ENCODE measurements at places on chromosomes 11 and 22.

DNA sequence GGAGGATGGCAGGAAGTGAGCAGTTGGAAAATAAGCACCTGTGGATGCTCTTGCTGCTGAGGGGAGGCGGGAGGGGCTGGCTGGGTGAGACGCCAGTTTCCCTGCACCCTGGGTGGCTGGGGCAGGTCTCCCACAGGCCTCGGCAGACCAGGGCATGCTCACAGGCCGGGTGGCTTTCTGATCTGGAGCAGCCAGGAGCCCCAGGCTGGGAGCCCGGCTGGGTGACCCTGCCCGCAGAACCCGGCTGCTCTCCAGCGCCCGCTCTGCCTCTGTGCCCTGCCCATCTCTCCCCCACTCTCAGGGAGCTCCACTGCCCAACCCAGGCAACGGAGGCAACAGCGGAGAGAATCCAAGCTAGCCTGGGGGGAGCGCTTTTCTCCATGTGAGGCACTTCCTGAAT, 24.6 kb downstream of the DCPS start:
- peak; percentile 41 for DNase-seq

DNA sequence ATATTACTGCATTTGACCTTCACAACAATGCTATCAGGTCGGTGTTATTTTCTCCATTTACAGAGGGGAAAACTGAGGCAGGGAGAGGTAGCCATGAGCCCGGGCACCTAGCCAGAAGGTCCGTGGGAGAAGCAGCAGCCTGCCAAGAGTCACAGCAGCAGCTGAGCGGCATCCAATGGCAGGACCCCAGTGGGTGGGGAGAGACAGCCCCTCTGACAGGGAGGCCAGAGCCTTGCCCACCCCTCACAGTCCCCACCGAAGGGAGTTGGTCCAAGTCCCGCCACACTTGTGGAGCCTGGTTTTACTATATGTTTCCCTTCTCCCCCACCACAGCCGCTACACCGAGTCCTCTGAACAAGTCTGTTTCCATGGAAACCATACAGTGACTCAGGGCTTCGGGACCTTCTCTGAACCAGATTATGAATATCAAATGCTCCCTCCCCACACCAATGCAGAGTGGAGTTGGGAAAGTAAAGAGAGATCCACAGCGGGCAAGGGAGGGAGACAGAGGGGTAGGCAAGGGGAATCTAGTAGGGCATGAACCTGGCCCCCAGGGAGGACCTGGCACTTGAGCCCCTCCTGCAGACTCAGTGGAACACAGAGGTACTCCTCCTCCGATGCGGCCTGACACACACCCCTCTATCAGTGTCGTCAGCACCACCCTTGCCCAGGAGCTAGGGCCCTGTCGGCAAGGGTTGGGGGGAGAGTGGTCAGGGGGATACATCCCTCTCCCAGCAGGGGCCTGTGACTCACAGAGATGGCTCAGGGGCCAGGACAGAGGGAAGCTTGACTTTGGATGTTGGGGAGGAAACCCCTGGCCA, 2.5 kb downstream of the CHST1 start:
- peak; percentile 74 for DNase-seq

DNA sequence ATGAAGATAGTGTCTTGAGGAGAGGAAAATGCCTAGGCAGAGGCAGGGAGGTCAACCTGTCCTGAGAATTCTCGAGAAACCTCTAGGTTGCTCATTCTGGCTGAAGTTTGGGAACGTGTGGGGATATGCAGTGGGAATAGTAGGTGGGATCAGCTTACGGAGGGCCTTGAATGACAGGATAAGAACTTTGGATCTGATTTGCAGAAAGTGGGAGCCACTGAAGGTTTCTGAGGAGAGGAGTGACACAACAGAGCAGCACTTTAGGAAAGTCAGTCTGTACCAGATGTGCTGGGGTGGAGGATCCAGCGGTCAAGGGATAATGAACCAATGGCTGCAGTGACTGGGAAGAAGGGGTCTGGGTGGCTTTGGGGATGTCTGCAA, 2.4 kb downstream of the CD82 start:
- DNase-seq, result no peak

DNA sequence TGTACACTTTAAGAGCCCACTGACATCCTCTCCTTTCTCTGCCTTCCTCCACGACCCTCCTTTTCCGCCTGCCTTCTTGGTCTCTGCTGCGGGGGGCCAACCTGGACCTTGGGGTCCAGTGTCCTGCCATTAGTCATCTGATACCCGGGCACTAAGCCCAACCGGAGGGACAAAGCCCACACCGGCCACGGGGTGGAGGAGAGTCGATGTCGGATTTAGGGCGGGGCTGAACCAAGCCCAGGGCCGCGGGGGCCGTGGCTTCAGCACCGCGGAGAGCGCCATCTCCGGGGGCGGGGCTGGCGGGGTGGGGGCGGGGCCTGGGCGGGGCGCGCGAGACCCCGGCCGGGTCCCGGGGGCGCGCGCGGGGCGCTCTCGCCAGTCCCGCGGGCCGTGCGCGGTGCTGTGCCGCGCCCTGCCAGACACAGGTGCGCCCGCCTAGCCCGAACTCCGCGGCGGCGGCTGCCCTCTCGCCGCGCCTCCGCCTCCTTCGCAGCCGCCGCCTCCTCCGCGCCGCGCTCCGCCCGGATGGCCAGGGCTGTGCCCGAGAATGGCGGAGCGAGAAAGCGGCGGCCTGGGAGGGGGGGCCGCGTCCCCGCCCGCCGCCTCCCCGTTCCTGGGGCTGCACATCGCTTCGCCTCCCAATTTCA, at the start of gene MAPK8IP1:
Gene MAPK8IP1 (plus strand): TSS at position 378 of the 647 bp plus-strand sequence. CDS start 170 bp downstream, at position 548.
- DNase-seq, result peak; percentile 88

DNA sequence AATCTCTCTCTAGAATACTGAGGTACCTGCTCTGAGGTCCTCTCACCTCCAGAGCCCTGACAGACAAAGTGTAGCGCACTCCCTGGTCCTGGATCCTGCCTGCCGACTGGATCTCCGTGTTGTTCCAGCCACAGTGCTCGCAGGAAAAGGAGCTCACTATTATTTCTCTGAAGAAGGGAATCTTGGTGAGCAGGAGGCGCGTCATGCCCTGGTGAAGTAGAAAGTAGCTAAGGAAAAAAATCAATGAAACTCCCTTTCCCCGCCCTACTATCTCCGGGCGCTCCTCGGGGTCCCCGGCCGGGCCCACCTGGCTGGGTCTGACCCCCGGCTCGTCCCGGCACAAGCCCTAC, 412 bp downstream of the ZPR1 start:
- no peak for DNase-seq

DNA sequence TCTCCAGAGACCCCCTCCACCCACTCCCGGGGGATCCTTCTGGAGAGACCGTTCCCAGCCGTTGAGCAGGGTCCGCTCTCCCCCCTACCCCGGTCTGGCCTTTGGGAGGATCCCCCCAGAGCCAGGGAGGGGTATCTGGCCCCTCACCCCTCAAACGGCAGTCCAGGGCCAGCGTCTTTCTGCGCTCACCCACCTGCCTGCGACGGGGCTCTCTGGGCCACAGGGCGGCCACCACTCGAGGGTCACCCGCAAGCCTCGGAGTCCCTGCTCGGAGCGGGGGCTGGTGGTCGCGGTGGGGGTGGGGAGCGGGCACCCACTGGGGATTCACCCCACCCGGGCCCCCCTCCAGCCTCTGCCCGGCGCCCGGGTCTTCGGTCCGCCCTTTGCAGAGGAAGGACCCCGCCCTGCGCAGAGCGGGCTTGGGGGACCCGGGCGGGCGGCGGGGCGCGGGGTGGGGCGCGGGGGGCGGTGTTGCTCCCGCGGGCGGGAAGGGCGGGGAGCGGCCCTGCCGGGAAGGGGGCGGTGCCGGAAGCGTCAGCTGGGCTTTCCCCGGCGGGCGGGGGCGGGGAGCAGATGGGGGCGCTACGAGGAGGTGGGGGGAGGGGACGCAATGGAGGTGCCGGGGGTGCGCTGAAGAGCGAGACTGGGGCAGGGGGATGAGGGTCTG, 16.6 kb downstream of the CRELD2 start:
- peak; percentile 94 for DNase-seq

DNA sequence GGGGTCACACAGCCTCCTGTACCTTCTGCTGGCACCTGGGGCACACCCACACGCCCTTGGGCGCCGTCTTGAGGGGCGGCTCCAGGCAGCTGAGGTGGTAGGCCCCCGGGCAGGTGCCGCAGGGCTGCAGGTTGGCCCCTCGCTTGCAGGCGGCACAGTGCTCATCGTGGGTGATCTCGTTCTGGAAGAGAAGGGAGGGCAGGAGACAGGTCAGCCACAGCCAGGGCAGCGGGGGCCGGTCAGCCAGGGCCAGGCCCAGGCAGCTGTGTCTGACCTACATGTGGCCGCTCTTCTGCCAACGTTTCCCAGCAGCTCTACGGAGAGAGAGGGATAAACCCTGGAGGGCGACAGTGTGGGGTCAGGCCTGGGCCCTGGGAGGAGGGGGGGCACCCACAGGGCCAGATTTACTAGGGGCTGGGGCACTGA, 121.9 kb downstream of the PHF21B start:
- DNase-seq, result peak; percentile 62

DNA sequence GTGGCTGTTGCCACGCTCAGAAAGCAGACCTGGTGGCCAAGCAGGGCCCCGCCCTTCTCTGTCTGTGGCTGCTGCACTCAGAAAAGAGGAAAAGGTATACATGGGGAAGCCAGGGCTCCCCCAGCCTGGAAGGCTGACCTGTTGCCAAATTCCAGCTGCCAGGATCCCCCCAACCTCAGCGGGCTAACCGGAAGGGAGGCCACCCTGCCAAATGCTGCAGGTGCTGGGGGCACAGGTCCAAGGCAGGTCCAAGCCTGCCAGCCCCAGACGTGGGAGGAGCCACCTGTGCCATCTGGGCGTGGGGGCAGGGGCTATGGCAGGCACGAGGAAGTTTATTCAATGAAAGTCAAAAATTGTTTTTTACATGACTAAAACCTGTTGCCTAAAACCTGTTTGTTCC, 2.6 kb downstream of the NPTXR start:
- no peak for DNase-seq

DNA sequence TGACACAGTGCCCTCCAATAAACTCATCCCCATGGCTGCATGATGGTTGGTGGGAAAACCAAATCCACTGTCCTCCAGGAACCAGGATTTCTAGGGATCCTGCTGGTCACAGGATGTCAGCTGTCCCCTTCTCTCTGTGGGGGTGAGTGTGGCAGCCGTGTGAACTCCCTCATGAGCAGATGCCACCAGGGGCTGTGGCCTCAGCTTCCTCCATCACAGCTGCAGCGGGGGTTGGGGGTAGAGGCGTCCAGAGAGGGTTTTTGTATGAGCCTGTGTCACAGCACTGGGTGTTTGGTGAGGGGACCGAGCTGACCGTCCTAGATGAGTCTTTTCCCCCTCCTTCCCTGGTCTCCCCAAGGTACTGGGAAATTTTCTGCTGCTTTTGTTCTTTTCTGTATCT, 26.4 kb downstream of the IGLL5 start:
- peak; percentile 21 for DNase-seq

DNA sequence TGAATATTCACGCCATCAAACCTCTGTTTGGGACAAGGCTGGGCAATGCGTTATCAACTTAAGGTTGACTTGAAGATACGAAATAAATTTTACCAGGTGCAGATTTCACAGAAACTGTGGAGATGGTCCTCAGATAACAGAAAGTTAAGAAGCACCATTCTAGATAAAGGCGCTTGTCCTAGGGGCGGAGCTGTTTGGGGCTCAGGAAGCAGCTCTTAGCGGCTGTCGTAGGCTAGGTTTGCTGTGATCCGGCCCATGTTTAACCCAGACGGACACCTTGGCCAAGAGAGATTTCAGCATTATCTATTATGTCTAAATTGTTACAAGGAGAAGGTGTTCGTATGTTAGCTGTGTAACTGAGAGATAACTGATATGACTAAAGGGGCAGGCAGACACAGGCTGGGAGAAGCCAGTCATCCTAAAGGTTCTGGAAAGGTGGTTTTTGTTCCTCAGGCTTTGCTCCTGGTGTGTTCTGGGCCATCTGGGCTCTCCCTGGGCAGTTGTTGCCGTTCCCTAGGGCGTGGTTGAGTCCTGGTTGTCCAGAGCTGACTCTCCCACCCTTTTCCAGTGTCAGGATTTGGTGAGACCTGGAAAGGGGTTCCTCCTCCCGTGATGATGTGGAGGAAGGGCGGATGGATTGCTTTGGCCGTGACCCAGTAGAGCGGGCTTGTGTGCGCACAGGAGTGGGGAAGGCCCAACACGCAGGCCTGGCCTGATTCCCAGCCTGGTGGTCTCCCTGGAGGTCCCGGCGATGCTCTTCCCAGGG, 25.8 kb downstream of the TPCN2 start:
- no peak for DNase-seq

DNA sequence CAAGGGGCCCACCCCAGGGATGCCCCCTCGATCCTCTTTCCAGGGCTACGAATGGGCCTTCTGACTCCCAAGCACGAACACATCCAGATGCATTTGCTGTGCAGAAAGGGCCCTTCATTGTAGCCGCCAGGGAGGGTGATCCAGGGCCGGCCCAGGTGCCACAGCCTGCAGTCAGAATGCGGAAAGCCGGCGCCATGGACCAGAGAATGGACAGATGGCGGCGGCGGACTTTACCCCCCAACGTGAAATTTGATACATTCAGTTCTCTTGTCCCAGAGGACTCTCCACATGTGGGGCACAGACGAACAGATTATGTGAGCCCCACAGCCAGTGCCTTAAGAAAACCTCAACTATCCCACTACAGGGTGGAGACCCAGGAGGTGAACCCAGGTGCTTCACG, 87.2 kb downstream of the KIAA1671 start:
- no peak for DNase-seq

DNA sequence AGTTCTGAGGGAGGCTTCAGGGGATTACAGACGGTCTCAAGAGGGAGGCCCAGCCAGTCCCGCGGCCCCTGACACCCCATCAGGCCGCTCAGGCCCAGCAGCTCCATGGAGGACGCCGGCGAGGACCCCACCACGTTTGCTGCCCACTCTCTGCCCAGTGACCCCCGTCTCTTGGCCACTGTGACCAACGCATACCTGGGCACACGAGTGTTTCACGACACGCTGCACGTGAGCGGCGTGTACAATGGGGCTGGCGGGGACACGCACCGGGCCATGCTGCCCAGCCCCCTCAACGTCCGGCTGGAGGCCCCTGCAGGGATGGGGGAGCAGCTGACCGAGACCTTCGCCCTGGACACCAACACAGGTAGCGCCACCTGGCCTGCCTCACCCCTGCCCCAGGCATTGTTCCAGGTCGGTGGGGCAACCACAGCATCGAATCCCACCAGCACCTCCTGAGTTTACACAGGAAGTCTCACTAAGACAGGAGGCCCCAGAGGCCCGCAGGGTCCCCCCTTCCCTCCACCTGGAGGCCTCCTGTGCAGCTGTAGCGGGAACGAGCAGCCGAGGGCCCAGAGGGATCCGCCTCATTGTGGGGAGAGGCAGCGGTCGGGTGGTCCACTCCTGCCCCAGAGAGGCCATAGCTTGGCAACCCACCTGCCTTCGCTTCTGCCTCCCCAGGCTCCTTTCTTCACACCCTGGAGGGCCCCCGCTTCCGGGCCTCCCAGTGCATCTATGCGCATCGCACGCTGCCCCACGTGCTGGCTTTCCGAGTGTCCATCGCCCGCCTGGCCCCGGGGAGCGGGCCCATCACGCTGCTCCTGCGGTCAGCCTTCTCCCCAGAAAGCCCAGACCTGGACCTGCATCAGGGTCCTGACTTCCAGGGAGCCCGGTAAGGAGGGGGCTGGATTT, 1.0 kb downstream of the PGGHG start:
- DNase-seq, result peak; percentile 74

- DNase-seq, result no peak
Measured at GRCh38 chr11:84819128-84819527, 808.0 kb downstream of the DLG2 start.

Measured in aorta (tissue), 5 donors.